Tibial nerve (tissue), 4 donors: ENCODE measurements at places on chromosomes 2 and 18. TPM values are rescaled to one million over a fixed set of nuclear protein-coding genes. Genes with fewer than 3 reads are reported as not detected.

LNPK gene
- 27.3 TPM for total RNA-seq

LIPT1 gene
- total RNA-seq, result 8.1 TPM

BOLL gene
- not detected for total RNA-seq

- DNase-seq, result no peak
- H3K36me3 ChIP-seq, result no peaks in the 10 kb centered on the region
- no peaks in the 10 kb centered on the region for H3K4me1 ChIP-seq
- no peak overlapping the region for H3K4me3 ChIP-seq
Measured at GRCh38 chr18:31773774-31774476, 13.2 kb upstream of the SLC25A52 start.

- no peak overlapping the region for H3K27ac ChIP-seq
Measured at GRCh38 chr2:209662021-209662420, 109.6 kb upstream of the UNC80 start.

GRCh38 chr18:21714474-21714873 is 9.9 kb upstream of the ABHD3 start:
- no peak for DNase-seq
- no peak overlapping the region for H3K4me3 ChIP-seq
- no peak overlapping the region for H3K27ac ChIP-seq
- H3K27me3 ChIP-seq, result no peaks in the 10 kb centered on the region
- no peaks in the 10 kb centered on the region for H3K4me1 ChIP-seq
- H3K36me3 ChIP-seq, result peaks cover 4% of the 10 kb centered on the region

DNA sequence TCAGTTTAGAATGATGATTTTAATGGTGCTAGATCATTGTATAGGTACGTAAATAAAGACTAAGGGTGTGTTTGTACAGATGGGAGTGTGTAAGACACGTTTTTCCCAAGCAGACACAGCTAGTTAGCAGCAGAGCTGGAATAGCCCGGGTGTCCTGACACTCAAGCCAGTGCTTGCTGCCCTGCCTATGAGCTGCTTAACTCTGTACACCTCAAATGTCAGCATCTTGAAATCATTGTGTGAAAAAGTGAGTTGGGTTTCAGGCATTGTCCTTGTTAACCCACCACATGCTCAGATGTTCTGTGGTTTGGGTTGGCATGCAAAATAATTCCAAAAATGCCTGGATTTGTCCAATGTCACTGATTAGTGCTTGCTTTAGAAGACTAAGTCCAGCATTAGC is 13.0 kb upstream of the TET3 start:
- no peaks in the 10 kb centered on the region for H3K4me1 ChIP-seq
- H3K27me3 ChIP-seq, result no peaks in the 10 kb centered on the region
- DNase-seq, result no peak
- H3K27ac ChIP-seq, result no peak overlapping the region
- H3K36me3 ChIP-seq, result no peaks in the 10 kb centered on the region
- no peak overlapping the region for H3K4me3 ChIP-seq
